Camera-type eye (tissue), 1 donor: ENCODE measurements at places on chromosomes 11 and 22. TPM values are rescaled to one million over a fixed set of nuclear protein-coding genes. Genes with fewer than 3 reads are reported as not detected.

The SPA17 gene
- total RNA-seq = 7.8 TPM

The SCGB1D2 gene
- not detected for total RNA-seq

The CHST1 gene
- total RNA-seq = 5.6 TPM

The APLNR gene
- total RNA-seq = 42.7 TPM

The AQP11 gene
- 7.9 TPM for total RNA-seq

The LYVE1 gene
- 17.8 TPM for total RNA-seq

The CLTCL1 gene
- total RNA-seq = 21.1 TPM

The MMP8 gene
- not detected for total RNA-seq

The PGA5 gene
- not detected for total RNA-seq

The TMEM191C gene
- total RNA-seq = 1.6 TPM

The CEP126 gene
- total RNA-seq = 17.2 TPM

The ANGPTL5 gene
- total RNA-seq = 0.93 TPM

The WNT7B gene
- total RNA-seq = 8.4 TPM

The DEPDC5 gene
- total RNA-seq = 38.2 TPM

The MYO7A gene
- 51.1 TPM for total RNA-seq

The SYCE3 gene
- not detected for total RNA-seq
